Nucleus accumbens (tissue), 56 donors: ENCODE measurements at places on chromosomes 2 and 18.

GRCh38 chr2:221006084-221006483, 566.0 kb downstream of the EPHA4 start:
- no peak for DNase-seq

GRCh38 chr2:10584843-10585475, 104.8 kb downstream of the NOL10 start:
- DNase-seq: no peak

- no peak for DNase-seq
Observed at GRCh38 chr2:24924732-24925131, 4.7 kb upstream of the ADCY3 start.

DNA sequence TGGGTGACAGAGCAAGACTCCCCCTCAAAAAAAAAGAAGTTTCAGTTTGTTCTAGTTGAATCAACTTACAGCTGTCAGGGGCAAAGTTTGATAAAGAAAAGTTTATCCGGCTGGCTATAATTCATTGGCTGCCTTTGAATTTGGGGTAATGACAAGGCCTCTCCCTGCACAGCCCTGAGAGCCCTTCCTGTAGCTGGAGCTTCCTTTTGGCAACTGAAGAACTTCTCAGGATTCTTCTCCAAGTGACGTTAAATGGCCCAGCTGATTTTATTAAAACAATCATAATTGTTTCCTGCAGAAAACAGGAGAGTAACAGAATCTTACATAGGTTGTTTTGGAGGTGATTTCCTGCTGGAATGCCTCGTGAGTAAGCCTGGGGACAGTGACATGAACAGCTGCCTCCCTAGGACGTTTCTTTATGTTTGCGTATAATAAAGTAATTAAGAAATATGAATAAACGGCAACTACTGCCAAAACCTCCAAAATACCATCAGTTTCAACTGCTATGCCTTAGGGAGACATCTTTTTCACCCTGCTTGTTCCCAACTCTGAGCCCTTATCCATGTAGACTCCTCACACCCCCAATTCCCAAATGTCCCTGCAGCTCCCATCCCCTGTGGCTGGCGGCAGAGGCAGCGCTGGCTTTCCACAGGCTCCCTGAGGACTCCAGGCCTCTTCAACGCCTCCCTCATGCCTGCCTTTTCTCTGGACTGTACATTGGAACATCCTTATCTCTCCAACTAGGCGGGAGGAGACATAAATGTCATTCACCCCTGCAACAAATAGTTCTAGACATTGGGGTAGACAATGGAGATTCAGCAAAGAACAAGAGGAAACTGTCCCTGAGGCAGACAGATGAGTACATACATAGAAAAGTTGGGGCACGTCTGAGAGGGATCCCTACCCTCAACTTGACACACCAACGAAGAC, 59.2 kb upstream of the FZD7 start:
- DNase-seq: no peak

DNA sequence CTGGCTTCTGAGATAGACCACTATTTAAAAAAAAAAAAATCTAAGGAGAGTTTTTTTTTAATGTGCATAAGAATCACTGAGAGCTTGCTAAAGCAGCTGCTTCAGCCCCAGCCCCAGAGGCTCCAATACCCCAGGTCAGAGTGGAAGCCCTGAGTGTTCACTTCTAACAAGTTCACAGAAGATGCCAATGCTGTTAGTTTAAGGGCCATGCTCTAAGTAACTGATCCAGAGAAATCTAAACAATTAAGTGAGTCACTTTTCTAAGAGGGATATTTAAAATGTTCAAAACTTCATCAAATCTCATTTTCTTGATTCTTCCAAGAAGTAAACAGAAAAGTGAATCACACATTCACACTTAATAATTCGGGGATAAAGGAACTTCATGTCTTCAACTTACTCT, 126.4 kb upstream of the CD226 start:
- DNase-seq: no peak

GRCh38 chr2:238379096-238379810, 47.5 kb upstream of the ASB1 start:
- no peak for DNase-seq

- DNase-seq: no peak
Observed at GRCh38 chr2:145800151-145801091, 1280.5 kb upstream of the ZEB2 start.

DNA sequence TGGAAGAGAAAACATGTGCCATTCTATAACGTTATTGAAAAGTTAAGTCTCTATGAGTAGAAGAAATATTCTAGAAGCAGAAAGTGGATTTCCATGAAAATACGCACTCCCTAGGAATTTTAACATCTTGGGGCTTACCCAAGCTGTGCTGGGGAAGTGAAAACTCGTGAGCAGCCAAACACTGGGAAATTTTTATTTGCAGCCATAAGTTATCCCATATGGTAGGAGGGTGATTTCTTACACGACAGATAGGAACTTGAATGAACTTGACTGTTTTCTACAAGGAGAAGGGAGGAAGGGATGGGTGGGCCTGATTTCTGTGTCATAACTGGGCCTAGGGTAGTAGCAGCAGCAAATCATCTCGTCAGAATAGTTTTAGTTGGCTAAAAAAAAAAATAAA, 272.6 kb downstream of the ETAA1 start:
- no peak for DNase-seq

GRCh38 chr2:221420245-221420644, 151.9 kb downstream of the EPHA4 start:
- DNase-seq: no peak

DNA sequence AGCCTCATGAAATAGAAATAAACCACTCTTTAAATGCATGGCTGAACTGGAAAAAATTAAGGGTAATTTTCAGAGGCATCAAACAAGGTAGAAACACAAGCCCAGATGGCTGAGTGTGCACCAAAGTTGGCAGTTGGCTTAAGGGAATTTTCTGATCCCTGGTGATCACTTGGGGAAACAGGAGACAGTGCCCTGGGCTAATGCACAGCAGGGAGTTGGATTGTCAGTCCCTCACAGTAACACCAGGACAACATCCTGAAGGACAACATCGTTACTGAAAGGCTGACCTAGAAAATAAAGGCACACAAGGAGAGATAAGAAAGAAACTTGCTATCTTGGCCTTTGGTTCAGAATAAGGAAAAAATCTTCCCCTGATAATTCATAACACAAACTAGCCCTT, 417.0 kb downstream of the SLC4A3 start:
- no peak for DNase-seq

GRCh38 chr2:6855860-6856547, 9.7 kb downstream of the CMPK2 start:
- no peak for DNase-seq

DNA sequence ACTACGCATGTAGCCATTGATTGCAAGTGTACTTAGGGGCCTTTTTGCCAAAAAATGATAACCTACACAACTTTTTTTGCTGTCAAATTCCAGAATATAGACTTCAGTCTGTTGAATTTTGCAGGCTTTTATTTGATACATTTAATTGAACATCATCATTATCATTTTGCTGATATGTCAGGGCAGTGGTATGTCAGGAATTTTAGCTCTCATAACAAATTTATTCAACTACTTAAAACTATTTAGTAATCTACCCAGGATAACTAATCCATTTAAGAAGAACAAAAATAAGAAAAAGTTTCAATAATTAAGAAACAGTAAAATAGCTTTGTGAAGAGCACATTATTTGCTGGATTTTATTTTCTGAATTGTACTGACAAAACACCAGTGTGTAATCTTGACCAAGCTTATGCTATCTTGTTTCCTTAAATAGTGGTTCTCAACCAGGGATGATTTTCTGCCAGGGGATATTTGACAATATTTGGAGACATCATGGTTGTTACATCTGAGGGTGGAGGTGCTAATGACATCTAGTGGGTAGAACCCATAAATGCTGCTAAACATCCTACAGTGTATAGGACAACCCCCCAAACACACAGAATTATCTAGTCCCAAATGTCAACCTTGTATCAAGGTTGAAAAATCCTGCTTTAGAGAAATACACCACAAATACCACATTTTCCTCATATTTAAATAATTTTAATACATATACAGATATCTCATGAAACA, 12.1 kb upstream of the TTN start:
- no peak for DNase-seq

DNA sequence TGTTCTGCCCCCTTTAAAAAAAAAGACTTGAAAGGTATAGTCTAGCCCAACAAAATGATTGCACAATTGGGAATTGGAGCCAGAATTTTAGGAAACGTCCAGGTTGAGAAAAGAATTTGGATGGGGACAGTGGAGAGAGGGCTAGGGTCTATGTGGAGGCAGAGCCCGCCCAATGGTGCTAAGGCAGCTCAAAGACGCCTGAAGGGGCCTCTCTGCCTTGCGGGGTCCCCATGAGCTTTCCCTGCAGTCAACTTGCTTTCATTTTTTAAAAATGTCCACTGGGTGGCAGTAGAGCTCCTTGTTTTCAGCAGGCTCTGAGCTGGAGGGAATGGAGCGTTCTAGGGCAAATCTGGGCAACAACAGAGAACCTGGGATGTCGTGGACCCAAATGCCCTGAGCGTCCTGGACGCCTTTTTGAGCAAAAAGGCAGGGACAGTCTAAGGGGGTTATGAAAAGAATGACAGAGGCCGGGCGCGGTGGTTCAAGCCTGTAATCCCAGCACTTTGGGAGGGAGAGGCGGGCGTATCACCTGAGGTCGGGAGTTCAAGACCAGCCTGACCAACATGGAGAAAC, 40.2 kb upstream of the ITM2C start:
- DNase-seq: peak; percentile 31

DNA sequence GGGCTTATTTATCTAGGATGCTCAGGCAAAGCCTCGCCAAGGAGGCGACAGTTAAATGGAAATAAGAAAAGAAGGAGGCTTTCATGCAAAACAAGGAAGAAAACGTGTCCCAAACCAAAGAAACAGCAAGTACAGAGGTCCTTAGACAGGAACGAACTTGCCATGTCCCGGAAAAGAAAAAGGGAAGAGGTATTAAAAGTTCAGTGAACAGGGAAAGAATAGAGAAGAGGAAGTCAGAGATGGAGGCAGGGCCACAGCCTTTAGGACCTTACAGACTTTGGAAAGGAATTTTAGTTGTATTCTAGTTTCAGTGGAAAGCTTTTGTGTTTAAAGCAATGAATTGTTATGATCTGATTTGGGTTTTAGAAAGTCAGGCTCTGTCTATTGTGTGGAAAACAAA, 22.1 kb downstream of the IKZF2 start:
- DNase-seq: no peak

DNA sequence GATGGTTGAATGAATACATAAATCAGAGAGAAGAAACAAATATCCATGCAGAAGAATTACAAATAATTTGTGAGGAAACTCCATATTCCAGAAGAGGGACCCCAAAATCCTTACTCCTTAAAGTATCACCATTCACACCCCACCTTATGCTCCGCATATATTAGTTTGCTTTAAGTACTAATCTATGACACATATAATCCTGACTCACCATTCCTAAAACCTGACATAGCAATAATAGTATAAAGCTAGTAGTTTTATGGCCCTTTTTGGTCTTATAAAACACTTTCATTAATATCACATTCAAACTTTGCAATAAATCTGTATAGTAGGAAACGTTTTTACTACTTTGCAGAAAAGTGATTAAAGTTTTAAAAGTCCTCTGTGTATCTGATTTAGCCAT, 719.0 kb upstream of the SLC39A10 start:
- DNase-seq: no peak

DNA sequence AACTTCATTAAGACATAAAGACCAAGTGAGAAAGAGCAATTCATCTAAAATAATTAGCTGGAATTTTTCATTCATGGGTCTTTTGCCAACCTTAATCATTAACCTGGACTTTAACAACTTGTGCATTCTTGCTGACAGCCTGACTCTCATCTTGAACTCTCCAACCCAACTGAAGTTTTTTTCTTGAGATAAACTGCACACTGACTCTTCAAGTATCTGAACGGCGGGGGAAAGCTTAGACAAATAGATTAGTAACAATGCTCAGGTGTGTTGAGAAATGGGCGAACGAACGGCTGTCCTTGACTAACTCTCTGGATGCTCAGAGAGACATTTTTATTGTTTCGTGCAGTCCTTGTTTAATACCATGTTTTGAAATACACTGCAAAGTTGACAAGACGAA, 186.0 kb downstream of the DPP10 start:
- DNase-seq: no peak

- DNase-seq: no peak
Observed at GRCh38 chr2:48568547-48568946, 38.6 kb downstream of the STON1 start.

- DNase-seq: no peak
Observed at GRCh38 chr18:2958819-2959298, 54.1 kb downstream of the LPIN2 start.

DNA sequence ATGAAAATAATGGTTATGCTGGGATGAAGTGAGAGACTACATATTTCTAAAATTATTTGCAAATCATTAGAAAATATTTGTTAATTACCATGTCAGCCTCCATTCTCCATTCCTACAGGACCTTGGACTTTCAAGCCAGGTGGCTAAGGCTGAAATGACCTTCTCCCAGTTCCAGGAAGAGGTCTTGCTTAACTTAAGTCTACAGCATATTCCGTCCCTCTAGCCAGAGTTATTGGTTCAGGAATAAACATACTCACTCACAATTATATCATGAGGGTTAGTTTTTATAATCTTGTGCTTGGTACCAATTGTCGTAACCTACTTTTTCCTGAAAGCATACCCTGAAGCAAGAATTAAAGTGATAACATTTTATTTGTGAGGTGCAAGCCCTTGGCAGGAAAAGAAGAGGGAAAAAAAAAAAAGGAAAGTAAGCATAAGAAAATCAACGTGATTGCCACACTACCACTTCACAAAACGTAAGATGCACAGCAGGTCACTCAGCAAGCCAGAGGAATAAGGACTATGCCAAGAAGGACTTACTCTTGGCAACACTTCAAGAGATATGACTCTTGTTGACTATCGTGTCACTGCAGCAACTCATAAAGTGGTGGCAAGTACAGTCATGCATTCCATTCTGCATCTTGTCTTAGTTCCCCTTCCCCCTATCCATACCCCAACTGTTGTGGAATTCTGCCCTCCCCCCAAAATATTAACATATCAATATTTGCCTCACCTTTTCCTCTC, 479.1 kb downstream of the MBD2 start:
- DNase-seq: no peak

- no peak for DNase-seq
Observed at GRCh38 chr2:207734264-207734635, 22.8 kb downstream of the CCNYL1 start.

DNA sequence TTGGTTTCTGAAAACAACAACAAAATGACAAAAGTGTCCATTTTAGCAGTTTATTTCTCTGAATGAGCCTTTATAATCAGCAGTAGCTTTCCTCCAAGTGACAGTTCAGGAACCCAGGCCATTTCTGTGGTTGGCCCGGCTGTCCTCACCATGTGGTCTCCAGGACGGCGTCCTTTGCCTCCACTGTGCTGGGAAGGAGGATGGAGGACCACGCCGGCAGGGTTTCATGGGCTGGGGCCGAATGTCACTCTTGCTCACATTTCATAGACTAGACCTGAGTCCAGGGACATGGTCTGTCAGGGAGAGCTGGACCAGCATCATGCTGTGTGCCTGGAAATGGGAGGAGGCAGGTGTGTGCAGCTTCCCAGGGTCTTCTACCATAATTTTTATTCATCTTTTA, 50.9 kb downstream of the ARHGEF4 start:
- DNase-seq: no peak

DNA sequence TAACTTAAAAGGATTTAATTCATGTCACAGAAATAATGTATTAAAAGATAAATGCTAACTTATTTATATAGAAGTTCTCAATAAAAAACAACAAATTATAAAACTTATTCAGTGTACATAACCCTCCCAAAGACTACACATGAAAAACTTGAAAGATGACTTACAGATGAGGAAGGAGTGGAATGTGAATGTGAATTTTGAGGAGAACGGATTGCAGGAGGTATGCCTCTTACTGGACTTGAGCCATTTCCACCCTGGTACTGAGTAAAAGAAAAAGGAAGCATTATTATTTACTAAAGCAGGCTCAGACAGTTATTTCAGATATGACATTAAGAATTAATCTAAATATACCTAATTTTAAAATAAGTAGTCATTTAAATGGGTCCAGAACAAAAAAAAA, 104.4 kb downstream of the TLK1 start:
- no peak for DNase-seq
